Activated CD8-positive, alpha-beta memory T cell treated with anti-CD3 and anti-CD28 coated beads, Interleukin-2, amount 10 ng/mL, durations not matched to agents 7 days and 5 days (primary cell): ENCODE measurements at places on chromosomes 2 and 18. TPM values are rescaled to one million over a fixed set of nuclear protein-coding genes. Genes with fewer than 3 reads are reported as not detected.

MROH2A gene
- not detected for total RNA-seq

KIF5C gene
- total RNA-seq = 18.3 TPM

ABHD1 gene
- total RNA-seq = 0.29 TPM

GAREM2 gene
- total RNA-seq = 2.5 TPM

PLEK gene
- total RNA-seq = 42.5 TPM

FOXI3 gene
- total RNA-seq = not detected

RAPGEF4 gene
- total RNA-seq = 0.21 TPM

RAB12 gene
- total RNA-seq = 13.6 TPM

MALL gene
- not detected for total RNA-seq

MYOM1 gene
- total RNA-seq = 3.8 TPM

TMEM18 gene
- total RNA-seq = 22.1 TPM

IL1F10 gene
- not detected for total RNA-seq

SERPINB12 gene
- total RNA-seq = not detected

SCG2 gene
- total RNA-seq = 0.12 TPM

MSTN gene
- total RNA-seq = not detected

TFCP2L1 gene
- 0.14 TPM for total RNA-seq

SLC39A6 gene
- total RNA-seq = 29.4 TPM

SMIM21 gene
- not detected for total RNA-seq

ANKRD30BL gene
- total RNA-seq = not detected

CEP76 gene
- 15.7 TPM for total RNA-seq

SLC9A4 gene
- 0.18 TPM for total RNA-seq

GRP gene
- not detected for total RNA-seq

HOXD10 gene
- total RNA-seq = not detected

RNF125 gene
- 31.9 TPM for total RNA-seq

SLC4A3 gene
- total RNA-seq = not detected

CFAP210 gene
- not detected for total RNA-seq

SERPINB2 gene
- total RNA-seq = not detected

SERPINB4 gene
- not detected for total RNA-seq

IGFBP2 gene
- 0.96 TPM for total RNA-seq

VWC2L gene
- total RNA-seq = not detected

KCNIP3 gene
- not detected for total RNA-seq

TDRD15 gene
- total RNA-seq = not detected

KCTD1 gene
- total RNA-seq = 4.1 TPM

C1QL2 gene
- not detected for total RNA-seq

ENOSF1 gene
- total RNA-seq = 79.3 TPM

RFTN2 gene
- not detected for total RNA-seq

TMEM131 gene
- 31.2 TPM for total RNA-seq

RIOK3 gene
- total RNA-seq = 47.9 TPM

LIMS3 gene
- 0.63 TPM for total RNA-seq

TMEM37 gene
- not detected for total RNA-seq

LOXHD1 gene
- total RNA-seq = 0.06 TPM

TOGARAM2 gene
- 15.0 TPM for total RNA-seq

ASXL3 gene
- total RNA-seq = not detected

KHK gene
- total RNA-seq = 8.8 TPM

HAUS1 gene
- 57.4 TPM for total RNA-seq

GPAT2 gene
- total RNA-seq = 19.6 TPM

NT5DC4 gene
- total RNA-seq = not detected

CHRND gene
- total RNA-seq = not detected

PROKR1 gene
- total RNA-seq = not detected

YWHAQ gene
- 300 TPM for total RNA-seq

MEP1B gene
- total RNA-seq = 0.20 TPM

IGFBP5 gene
- not detected for total RNA-seq

TEKT4 gene
- total RNA-seq = not detected

DNAH7 gene
- total RNA-seq = 0.20 TPM

PDE1A gene
- not detected for total RNA-seq

PDE6D gene
- total RNA-seq = 41.7 TPM

ANKRD30B gene
- not detected for total RNA-seq

EDAR gene
- total RNA-seq = not detected
